ENCODE measurements at places on chromosomes 3 and 15.

- DNase-seq, result no peak
Observed at GRCh38 chr3:55218577-55218976, 268.5 kb downstream of the WNT5A start.

DNA sequence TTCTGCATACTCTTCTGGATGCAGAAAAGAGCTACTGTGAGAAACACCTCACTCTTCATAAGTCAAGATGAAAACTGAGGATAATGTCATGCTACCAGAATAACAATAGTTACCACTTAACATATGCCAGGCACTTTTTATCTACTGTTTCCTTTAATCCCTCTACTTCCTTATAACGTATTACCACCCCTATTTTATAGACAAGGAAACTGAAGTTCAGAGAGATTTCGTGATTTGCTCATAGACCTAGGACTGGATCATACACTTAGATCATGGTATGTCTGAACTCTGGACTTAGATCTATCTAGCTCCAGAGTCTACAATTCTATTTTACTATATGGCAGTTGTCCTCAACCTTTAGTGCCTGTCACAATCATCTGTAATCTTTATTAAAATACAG, 155.7 kb upstream of the TSPAN3 start:
- DNase-seq, result no peak

- peak; percentile 25 for DNase-seq
Observed at GRCh38 chr3:194255252-194256039, 95.7 kb downstream of the CPN2 start.

- DNase-seq, result no peak
Observed at GRCh38 chr3:49601358-49602048, 47.2 kb downstream of the BSN start.

DNA sequence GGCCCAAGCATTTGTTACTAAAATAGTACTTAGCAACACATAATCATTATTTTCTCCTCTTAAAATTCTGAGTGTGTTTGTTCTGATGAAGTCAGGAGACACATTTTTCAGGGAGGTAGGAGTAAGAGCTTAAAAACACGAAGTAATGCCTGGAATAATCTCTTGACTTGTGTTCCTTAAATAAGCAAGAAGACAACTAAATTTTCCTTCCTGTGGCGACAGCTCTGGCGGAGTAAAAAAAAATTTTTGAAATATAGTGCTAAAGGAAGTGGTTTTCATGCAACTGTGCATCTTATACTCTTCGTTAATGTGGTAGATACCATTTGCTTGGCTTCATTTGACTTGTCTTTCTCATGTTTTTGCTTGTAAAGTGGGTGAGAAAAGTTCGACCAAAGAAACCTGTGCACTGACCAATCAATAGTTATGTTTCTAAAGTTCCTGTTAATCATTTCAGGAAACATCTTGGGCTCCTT, 11.1 kb upstream of the MBNL1 start:
- DNase-seq, result no peak

DNA sequence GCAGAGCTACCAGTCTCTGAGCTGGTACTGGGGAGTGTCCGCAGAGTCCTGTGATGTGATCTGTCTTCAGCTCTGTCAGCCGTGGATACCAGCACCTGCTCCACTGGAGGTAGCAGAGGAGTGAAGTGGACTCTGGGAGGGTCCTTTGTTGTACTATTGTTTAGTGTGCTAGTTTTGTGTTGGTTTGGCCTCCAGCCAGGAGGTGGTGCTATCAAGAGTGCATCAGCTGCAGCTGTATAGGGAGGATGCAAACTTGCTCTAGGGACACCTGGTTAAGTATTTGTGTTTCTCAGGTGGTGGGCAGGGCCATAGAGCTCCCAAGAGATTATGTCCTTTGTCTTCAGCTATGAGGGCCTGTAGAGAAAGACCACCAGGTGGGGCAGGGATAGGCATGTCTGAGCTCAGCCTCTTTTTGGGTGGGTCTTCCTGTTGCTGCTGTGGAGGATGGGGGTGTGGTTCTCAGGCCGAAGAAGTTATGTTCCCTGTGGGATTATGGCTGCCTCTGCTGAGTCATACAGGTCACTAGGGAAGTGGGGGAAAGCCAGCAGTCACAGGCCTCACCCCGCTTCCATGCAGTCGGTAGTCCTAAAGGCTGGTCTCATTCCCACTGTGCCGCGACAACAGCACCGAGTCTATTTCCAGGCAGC, 443.2 kb upstream of the TBL1XR1 start:
- no peak for DNase-seq

- DNase-seq, result no peak
Observed at GRCh38 chr3:167736264-167736787, 805 bp downstream of the SERPINI1 start.

DNA sequence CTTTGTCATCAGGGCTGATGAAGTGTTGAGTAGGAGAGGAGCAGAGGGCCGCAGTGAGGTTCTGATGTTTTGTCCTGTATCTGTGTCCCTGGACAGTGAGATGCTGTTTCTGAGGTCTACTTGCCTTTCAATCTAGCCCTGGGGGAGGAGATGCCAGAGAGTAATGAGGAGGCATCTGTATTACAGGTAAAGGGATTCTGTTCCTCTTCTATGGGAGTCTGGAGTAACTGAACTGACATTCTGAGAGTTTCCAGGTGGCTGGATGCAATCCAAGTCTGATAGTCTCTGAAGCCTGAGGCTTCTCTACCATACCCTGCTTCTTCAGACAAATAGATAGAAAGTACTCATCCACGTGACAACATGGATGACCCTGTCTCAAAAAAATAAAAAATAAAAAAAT, 60.9 kb downstream of the IL12A start:
- no peak for DNase-seq

DNA sequence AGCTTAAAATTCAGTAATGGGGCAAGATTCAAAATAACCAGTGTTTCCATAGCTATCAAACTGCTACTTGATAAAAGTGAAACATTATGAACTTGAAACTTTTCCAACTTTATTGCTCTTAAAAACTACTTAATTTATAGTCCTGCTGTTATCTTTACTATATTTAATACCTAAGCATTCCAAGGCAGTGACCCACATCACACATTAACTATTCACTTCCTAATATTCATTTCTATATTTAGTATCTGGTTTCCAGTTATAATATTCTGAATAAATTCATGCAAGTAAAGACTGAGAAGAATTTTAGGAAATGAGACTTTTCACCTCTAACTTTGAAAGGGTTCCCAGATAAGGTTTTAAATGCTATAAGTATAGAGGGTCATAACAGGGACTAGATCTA, 64.9 kb downstream of the UACA start:
- DNase-seq, result no peak

GRCh38 chr3:11431319-11431718, 159.1 kb downstream of the ATG7 start:
- no peak for DNase-seq

GRCh38 chr15:74274470-74275038, 38.4 kb downstream of the CCDC33 start:
- no peak for DNase-seq

GRCh38 chr3:13927295-13927694, 47.4 kb upstream of the WNT7A start:
- no peak for DNase-seq

- DNase-seq, result no peak
Observed at GRCh38 chr3:57682284-57682683, 10.6 kb downstream of the DENND6A start.

DNA sequence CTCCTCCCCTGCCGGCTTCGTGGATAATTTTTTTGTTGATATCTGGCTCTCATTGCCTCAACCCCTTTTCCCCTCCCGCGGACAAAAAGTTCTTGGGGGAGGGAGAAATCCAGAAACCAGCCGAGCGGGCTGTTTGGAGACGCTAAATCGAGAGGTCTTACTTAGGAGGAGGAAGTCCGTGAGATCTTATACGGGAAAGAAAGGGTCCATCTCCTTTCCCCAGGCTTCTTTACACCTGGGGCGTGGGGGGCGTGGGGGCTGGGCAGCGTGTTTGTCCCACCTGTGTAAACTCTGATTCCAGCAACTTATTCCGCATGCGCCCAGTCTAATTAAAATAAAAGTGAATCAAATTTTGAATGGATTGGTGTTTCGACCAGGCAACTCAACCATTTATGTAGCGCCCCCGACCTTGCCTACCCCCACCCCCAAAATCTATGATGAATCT, 364 bp upstream of the CADPS start:
- DNase-seq, result no peak

- DNase-seq, result no peak
Observed at GRCh38 chr15:58539548-58539947, 107.8 kb downstream of the LIPC start.

- DNase-seq, result no peak
Observed at GRCh38 chr3:120931593-120931992, 23.6 kb downstream of the STXBP5L start.

DNA sequence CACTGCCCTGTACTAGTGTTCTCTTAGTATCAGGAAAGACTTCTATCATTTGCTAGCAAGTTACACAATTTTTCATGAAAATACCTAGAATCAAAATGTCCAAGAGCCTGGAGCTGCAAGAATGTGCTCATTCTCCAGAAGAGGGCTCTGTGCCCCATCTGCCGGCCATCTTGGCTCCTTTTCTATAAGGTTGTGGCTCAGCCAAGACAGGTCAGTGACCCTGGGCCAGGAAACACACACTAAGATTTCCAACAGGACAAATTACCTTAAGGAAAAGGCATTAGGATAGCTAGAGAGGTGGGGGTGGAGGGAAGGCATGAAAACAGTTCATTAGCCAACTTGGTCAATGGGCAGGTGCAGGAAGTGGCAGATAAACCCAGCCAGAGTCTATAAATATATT, 20.7 kb downstream of the TIMP4 start:
- no peak for DNase-seq
